ENCODE measurements at places on chromosomes 5 and 9.

DNA sequence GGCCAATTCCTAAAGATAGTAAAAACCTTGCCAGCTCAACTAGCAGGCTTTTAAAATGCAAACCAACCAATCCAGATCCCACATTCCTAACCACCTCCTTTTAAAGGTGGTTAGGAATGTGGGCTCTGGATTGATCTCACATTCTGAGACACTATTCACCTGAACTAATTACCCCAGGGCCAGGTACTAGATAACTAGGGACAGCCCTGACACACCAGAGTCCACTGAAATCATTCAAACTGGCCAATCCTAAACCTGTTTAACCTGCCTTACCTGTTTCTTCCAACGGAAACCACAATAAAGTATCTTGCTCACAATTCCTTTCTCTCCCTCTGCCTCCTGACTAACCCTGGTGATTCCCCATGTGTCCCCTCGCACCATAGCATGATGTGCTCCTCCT, 168.3 kb upstream of the DMAC1 start:
- DNase-seq = no peak

DNA sequence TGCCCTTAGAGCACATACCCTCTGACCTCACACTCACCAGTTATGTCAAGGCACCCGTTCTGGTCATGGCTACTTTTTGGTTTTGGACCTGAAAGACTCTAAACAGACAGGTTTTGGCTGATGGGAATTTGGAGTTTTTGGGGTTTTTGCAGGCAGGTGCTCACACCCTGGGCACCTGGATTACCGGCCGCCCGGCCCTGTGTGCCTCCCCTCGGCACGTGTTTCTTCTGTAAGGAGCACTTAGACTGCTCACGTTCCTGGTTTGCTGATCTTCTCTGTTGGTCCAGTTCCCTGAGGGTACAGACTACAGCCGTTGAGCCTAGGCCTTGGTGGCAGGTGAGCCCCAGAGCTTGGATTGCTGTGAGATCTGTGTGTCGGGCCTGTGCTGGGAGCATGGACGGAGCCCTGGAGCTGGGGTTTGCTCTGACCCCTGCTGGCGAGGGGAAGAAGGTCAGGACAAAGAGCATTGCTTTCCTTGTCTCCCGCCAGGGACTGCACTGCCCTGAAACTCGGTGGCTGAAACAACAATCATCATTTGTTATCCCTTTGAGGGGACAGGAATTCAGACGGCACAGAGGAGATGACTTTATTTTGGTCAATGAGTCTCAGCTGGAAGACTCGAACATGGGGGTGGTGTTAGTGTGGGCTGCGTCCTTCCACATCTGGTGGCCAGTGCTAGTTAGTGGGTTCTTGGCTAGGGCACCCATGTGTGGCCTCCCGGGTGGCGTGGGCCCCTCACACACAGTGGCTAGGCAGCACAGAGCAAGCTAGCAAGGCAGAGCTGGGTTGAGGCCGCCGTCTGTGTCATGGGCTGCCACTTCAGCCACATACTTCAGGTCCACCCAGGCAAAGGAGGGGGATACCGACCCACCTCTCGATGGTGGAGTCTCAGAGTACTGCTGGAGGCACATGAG, 76.4 kb downstream of the EHMT1 start:
- no peak for DNase-seq

DNA sequence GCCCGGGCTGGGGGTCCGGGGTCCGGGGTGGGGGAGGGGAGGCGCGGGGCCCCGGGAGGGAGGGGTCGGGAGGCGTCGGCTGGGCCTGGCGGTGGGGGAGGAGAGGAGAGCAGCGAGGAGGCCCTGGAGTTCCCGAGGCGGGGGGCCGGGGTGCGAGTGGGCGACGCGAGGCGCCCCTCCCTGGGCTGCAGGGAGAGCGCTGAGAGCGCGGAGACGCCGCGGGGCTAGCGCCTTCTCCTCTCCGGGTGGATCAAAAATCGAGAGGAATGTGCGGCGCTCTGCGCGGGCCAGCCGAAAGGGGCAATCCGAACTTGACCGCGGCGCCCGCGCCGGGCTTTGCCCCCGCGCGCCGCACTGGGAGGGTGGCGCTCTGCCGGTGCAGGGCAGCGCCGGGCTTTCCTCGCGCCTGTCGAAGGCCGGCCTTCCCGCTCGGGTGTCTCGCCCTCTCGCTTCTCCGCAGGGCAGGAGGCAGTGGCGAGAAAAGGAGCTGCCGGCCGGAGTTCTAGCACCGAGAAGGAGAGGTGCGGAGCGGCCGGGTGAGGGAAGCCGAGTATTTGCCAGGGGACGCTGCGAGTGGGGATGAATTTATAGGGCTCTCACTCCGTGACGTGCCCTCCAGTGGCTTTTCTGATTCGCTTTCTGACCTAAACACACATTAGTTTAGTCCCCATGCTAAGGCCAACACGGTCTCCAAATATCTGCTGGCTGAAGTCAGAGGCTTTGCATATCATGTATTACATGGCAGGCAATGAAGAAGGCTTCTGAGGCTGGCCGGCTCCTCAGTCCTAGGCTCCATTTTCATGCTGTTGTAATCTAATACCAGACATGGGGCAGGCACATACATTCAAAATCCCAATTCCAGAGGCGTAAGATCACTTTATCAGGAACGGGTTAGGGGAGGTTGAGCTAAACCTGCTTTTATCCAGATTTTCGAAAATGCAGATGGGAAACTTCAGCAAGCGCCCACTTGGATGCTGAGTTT, 503 bp upstream of the GDNF start:
- DNase-seq = no peak

DNA sequence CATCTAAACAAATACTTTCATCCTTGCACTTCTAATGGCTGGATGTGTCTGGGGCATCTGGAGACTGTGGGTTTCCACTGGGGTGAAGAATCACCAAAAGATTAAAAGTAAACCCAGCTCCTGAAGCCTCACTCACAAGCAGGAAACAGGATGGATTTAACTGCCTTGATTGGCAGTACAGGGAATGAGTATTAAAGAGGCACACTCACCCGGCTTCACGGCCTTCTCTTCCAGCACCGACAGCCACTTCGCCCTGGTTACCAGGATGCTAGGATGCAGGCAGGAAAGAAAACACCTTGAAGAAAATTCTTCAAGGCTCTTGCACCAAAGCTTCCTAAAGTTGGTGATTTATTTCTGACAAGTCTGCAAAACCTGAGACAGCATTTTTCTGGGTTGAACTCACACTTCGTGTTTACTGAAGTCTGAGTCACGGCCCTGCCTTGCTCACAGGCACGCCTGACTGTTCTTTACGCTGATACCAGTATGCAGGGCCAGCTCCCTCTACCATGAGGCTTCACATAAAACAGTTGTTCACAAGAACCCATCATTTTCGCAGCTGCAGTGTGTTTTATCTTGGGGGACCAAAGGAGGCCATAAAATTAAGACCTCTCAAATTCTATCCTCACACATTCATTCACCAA, 56.5 kb upstream of the ZNF354A start:
- DNase-seq = no peak

DNA sequence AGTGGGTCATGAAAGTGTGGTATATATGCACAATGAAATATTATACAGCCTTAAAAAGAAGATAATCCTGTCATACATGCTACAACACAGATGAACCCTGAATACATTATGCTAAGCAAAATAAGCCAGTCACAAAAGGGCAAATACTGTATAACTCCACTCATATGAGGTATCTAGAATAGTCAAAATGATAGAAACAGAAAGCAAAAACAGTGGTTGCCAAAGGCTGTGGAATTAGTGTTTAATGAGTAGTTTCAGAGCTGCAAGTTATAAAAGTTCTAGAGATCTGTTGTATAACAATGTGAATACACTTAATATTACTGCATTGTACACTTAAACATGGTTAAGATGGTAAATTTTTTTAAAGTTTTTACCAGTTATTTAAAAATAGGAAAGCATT, 135.0 kb downstream of the OXCT1 start:
- no peak for DNase-seq

DNA sequence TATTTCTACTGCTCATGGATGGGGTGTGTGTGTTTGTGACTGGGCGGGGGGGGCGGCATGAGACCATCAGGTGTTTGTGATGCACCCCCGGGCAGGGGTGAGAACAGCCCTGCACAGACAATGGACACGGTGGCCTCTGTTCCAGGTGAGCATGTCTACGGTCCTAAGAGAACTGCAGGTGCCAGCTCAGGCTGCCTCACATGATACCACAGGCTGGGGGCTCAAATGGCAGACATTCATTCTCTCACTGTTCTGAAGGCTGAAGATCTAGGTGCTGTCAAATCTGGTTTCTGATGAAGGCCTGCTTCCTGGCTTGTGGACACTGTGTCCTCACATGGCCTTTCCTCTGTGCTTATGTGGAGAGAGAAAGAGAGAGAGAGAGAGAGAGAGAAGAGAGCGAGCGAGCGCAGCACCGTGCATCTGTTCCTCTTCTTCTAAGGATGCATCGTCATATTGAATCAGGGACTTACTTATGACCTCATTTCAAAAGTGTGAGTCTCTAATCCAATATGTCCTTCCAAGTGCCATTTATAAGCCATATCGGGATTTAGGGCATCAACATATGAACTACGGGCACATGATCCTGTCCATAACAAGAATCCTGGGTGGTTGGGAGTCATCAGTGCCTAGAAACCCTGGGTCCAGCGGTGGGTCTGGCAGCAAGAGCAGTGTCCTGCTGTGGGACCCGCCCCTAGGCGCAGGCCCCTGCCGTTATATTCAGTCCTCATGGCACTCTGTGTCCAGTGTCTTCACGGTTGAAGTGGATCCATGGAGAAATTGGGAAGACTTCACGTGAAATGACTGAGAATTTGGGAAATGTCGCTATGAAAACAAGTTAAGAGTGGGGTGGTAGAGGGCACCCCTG, 42.5 kb downstream of the NXNL2 start:
- no peak for DNase-seq

DNA sequence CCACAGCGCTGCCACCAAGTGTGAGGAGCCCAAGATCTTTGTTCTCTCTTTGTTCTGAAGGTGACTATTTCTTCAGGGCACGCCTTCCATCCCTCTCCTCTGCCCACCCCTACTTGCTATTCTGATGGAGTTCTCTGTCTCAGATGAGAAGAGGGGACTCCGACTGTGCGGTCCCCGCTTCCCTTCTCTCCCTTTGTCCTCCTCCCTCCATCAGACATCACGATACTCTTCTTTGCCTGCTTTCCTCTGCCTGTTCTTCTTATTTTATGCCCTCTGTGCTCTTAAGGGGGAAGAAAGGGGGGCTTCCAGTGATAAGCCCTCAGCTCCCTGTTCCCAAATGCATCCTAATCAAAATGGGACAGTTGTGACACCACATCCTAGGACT, 307.8 kb downstream of the RAB3C start:
- no peak for DNase-seq

DNA sequence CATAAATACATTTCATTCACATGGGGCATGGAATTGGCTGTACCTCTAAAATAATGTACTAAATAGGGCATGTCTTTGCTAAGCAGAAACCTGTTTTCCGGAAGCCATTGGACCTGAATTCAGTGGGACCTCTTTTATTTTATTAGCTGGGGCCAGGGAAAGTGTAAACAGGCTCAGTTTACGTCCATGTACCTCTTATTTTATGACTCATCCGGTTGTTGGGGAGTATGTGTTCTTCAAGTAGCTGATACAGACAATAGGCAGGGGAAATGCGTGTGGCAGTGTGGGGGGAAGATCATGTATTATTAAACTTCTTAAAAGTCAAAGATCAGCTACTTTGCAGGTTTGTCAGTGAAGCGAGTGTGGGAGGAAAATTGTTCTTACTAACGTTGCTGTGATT, 1.4 kb upstream of the GDNF start:
- DNase-seq = no peak

DNA sequence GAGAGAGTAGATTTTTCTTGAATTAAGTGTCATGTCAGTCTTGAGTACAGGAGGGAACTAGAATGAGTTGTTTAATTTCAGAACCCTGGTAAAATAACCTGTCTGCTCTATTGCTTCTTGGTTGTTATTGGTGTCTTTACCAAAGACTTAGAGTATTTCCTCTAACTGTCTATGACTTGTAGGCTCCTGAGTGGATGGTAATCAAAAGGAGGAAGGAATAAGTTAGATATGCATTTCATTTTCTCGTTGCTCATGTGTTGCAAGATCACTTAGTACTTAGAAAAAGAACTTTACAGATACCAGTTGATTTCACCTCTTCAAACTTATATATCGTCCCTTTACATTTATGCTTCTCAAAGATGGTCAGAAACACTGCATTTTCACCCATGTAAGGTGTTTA, 31.1 kb downstream of the UHRF2 start:
- no peak for DNase-seq

DNA sequence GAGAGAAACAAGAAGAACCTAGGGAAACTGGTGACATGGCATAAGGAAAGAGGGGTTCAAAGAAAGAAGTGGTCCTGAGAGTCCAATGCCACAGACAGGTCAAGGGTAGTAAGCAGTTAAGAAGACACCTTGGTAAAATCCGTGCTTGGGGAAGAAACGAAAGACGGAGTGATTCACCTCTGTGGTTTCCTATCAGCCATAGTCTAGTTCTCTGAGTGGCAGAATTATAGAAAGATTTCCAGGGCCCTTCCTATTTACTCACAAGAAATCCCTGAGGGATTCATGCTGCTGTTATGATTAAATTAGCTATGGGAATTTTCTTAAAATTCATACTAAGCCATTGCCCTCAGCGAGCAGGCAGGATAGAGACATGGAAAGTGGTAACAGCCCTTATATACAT, 31.7 kb downstream of the IL33 start:
- no peak for DNase-seq

- DNase-seq = no peak
Measured at GRCh38 chr9:132948482-132949050, 4.2 kb upstream of the TSC1 start.

DNA sequence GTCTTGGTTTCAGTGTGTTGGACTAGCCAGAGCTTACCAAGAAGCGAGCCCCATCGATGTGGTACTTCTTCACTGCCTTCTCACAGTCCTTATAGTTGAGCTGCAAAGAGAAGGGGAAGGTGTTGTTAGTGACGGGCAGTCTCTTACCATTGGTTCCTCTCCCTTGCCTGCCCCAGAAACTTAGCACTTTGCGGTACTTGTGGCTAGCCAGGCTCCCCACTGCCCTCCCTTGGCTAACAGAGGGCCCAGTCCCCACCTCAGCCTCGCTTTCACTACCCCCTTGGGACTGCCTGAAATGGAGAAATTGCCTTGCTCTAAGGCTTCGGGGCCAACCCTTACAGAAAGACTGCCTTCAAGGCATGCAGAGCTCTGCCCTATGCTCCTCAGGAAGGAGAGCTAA, 4.3 kb downstream of the LCP2 start:
- no peak for DNase-seq

DNA sequence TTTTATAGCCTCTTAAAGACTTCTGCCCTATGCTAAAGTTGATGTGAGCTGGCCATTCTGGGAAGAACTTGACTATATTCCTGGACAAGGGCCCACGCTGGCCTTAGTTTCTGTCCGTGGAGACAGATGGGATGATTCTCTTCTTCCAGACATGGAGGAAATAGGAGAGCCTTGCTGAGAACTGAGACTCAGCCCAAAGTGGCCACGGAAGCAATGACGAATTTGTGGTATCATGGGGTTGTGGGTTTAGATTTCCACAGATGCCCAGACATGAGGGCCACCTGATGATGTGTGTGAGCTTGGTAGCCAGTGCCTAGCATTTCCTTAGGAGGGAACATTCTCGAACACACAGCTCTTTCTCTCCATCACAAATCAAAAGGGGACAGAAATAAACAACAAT, 309.1 kb downstream of the NSG2 start:
- DNase-seq = no peak

Data from NCI-H2107 (cell line).